ENCODE measurements at places on chromosomes 6 and 20. TPM values are rescaled to one million over a fixed set of nuclear protein-coding genes. Genes with fewer than 3 reads are reported as not detected.
A peak's percentile ranks its signal among the peaks of the same experiment; 100 is the strongest.

- DNase-seq = no peak
- peak overlapping the region; percentile 89 for H3K4me3 ChIP-seq
- peak overlapping the region; percentile 89 for H3K27ac ChIP-seq
- H3K4me1 ChIP-seq = peaks cover 34% of the 10 kb centered on the region
- peaks cover 10% of the 10 kb centered on the region for H3K36me3 ChIP-seq
- no peaks in the 10 kb centered on the region for H3K27me3 ChIP-seq
Observed at GRCh38 chr6:33203443-33204164, 851 bp upstream of the HSD17B8 start.

- H3K27ac ChIP-seq = no peak overlapping the region
- no peaks in the 10 kb centered on the region for H3K36me3 ChIP-seq
- no peak overlapping the region for H3K4me3 ChIP-seq
- DNase-seq = no peak
- no peaks in the 10 kb centered on the region for H3K27me3 ChIP-seq
Observed at GRCh38 chr6:46191961-46192360, 21.2 kb upstream of the ENPP5 start.

GRCh38 chr6:104599821-104600638 lies 259.7 kb downstream of the HACE1 start:
- H3K4me3 ChIP-seq = no peak overlapping the region
- H3K4me1 ChIP-seq = no peaks in the 10 kb centered on the region
- no peaks in the 10 kb centered on the region for H3K27me3 ChIP-seq
- H3K36me3 ChIP-seq = no peaks in the 10 kb centered on the region
- DNase-seq = no peak

- no peaks in the 10 kb centered on the region for H3K36me3 ChIP-seq
- H3K27me3 ChIP-seq = no peaks in the 10 kb centered on the region
- no peak overlapping the region for H3K4me3 ChIP-seq
Observed at GRCh38 chr6:155373276-155373675, 59.0 kb upstream of the TFB1M start.

DNA sequence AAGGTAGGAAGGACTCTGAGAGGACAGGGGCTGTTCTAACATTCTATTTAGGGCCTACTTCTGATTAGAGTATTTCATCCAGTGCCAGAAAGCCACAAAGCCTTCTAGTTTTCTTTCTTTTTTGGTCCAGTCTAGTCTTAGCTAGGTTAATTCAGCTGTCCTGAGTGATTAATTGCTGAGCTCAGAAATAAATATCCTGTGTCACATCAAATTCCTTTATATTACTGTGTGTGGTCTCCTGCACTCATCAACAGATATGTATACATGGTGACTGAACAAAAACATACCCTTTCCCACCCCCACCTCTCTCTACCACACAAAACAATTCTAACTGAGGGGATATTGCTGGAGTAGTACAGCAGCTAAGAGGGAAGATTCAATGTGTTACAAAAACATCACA lies 601.5 kb upstream of the NRSN1 start:
- no peaks in the 10 kb centered on the region for H3K4me1 ChIP-seq
- H3K27ac ChIP-seq = no peak overlapping the region
- H3K36me3 ChIP-seq = no peaks in the 10 kb centered on the region
- no peaks in the 10 kb centered on the region for H3K27me3 ChIP-seq
- no peak overlapping the region for H3K4me3 ChIP-seq

- H3K4me3 ChIP-seq = no peak overlapping the region
- peaks cover 6% of the 10 kb centered on the region for H3K4me1 ChIP-seq
- H3K36me3 ChIP-seq = no peaks in the 10 kb centered on the region
- DNase-seq = no peak
- H3K27ac ChIP-seq = no peak overlapping the region
Observed at GRCh38 chr6:106160189-106160588, 74.1 kb downstream of the PRDM1 start.

GRCh38 chr6:127317388-127318128 lies 25.9 kb downstream of the ECHDC1 start:
- H3K27ac ChIP-seq = no peak overlapping the region
- peaks cover 5% of the 10 kb centered on the region for H3K36me3 ChIP-seq
- no peaks in the 10 kb centered on the region for H3K27me3 ChIP-seq
- no peaks in the 10 kb centered on the region for H3K4me1 ChIP-seq
- H3K4me3 ChIP-seq = no peak overlapping the region

- no peaks in the 10 kb centered on the region for H3K27me3 ChIP-seq
- peaks cover 4% of the 10 kb centered on the region for H3K36me3 ChIP-seq
- H3K4me1 ChIP-seq = peaks cover 5% of the 10 kb centered on the region
- peak; percentile 61 for DNase-seq
- H3K4me3 ChIP-seq = peak within 1 kb of the TSS; percentile 78
Observed at GRCh38 chr6:33298773-33299236, at the start of gene RGL2. Gene RGL2 (minus strand): TSS chr6:33298942. CDS start chr6:33298610, 332 bp downstream.

- DNase-seq = no peak
- no peaks in the 10 kb centered on the region for H3K27me3 ChIP-seq
- no peak overlapping the region for H3K27ac ChIP-seq
- no peaks in the 10 kb centered on the region for H3K4me1 ChIP-seq
- H3K4me3 ChIP-seq = no peak overlapping the region
- H3K36me3 ChIP-seq = no peaks in the 10 kb centered on the region
Observed at GRCh38 chr20:59138114-59138748, 25.4 kb upstream of the ZNF831 start.

DNA sequence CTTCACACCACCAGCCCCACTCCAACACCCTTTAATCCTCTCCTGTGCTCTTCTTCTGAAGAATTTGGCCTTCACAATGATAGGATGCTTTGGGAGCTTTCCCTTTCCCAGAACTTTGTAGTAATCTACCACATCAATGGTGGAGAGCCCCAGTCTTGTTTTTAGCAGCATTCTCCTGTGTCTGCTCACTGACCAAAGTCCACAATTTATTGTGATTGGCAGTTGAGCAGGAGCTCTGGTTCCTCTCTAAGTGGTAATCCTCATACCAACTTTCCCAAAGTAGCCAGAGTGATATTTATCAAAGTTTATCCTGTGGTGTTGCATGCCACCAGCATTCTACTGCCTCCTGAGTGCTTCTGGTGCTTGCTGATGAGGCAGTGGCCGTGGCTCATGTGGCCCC lies 29.0 kb upstream of the OPN5 start:
- no peak overlapping the region for H3K27ac ChIP-seq
- no peaks in the 10 kb centered on the region for H3K36me3 ChIP-seq
- H3K27me3 ChIP-seq = no peaks in the 10 kb centered on the region
- no peaks in the 10 kb centered on the region for H3K4me1 ChIP-seq

SOBP gene
- not detected for total RNA-seq

GLP1R gene
- not detected for total RNA-seq

RGL2 gene
- total RNA-seq = 45.3 TPM

RHAG gene
- not detected for total RNA-seq

NEURL2 gene
- total RNA-seq = 3.7 TPM

MYH7B gene
- total RNA-seq = 1.0 TPM

C6orf141 gene
- total RNA-seq = not detected

INSM1 gene
- total RNA-seq = 0.38 TPM

AVP gene
- not detected for total RNA-seq

COL11A2 gene
- total RNA-seq = 0.93 TPM

CRIP3 gene
- total RNA-seq = 0.48 TPM

ERVFRD-1 gene
- total RNA-seq = not detected
